ENCODE measurements at places on chromosomes 3 and 15.

GRCh38 chr15:60795471-60795870, 316.5 kb upstream of the ICE2 start:
- DNase-seq = no peak

- no peak for DNase-seq
Observed at GRCh38 chr3:124206225-124207055, 214.5 kb upstream of the ROPN1 start.

- DNase-seq = no peak
Observed at GRCh38 chr3:116247605-116248004, 197.7 kb downstream of the LSAMP start.

DNA sequence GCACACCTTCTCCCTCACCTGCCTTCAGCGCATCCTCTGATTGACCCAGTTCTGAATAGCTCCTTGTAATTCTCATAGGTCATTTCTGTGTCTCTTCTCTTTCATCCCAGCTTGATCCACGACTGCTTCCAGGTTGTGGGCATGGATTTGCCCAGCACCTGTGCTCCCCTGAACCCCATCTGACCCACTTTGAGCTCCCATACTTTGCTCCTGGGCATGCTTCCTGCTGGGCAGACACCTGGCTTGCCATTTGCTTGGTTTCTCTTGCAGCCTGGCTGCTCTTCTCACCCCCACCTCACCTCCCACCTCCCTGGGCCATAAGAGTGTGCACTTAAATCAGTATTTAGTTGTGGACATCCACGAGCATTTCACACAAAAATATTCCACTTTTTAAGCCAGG, 635.5 kb downstream of the TBL1XR1 start:
- DNase-seq = no peak

GRCh38 chr3:58021072-58021959, 13.1 kb downstream of the FLNB start:
- no peak for DNase-seq

- no peak for DNase-seq
Observed at GRCh38 chr3:52286777-52287110, 884 bp upstream of the GLYCTK start.

- no peak for DNase-seq
Observed at GRCh38 chr15:26971271-26972018, 464 bp downstream of the GABRG3 start.

GRCh38 chr3:188905547-188905946, 266.2 kb upstream of the TPRG1 start:
- no peak for DNase-seq

GRCh38 chr3:160224811-160225175, 429 bp upstream of the C3orf80 start:
- no peak for DNase-seq

DNA sequence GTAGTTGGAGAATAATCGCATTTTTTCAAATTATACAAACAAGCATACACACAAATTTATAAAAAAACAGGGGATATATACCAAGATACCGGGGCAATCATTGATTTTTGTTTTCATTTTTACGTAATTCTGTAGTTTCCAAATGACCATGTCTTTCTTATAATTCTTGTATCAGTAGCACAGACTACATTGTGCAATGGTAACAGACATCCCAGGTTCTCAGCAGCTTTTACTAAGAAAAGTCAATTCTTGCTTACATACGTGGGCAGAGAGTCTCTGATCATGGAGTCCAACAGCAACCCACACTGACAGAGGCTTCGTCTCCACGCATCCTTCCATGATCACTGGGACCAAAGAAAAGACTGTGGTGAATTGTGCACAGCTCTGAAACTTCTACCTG, 441.3 kb downstream of the TBL1XR1 start:
- DNase-seq = no peak
